ENCODE measurements at places on chromosomes 2 and 18.

GRCh38 chr18:22538426-22538825, 120.7 kb upstream of the CTAGE1 start:
- no peak for DNase-seq

DNA sequence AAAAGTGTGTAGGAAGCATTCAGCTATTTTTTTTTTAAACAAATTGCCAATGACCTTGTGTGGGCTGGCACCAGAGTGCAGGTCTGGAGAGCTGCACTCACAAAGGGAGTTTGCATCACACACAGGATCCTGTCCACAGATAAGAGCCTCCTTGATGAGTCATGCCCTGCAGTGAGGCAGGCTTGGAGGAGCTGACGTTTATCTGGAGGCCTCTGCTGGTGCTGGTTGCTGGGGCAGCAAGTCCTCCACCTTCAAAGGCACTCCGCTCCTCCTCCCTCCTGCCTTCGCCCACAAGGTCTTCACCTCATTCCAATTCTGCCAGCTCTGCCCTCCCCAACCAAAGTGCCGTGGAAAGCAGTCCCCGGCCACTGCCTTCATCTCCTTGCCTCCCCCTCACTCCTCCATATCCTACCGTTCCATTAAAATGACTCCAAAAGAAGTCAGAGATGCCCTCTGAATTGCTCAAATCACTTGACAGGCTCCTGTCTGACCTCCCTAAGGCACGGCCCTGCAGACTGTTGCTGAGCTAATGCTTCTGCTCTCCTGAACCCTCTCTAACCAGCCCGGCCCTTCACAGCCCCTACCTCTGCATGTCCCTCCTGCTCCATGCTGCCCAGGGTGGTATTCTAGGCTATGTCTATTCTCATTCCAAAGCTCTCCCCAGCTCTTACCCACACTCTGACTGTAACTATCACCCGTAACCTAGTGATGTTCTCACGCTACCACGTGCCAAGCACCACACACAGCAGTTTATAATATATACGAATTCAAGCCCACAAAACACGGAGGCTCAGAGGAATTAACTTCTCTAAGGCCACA, 30.9 kb downstream of the LONRF2 start:
- DNase-seq = peak; percentile 74

DNA sequence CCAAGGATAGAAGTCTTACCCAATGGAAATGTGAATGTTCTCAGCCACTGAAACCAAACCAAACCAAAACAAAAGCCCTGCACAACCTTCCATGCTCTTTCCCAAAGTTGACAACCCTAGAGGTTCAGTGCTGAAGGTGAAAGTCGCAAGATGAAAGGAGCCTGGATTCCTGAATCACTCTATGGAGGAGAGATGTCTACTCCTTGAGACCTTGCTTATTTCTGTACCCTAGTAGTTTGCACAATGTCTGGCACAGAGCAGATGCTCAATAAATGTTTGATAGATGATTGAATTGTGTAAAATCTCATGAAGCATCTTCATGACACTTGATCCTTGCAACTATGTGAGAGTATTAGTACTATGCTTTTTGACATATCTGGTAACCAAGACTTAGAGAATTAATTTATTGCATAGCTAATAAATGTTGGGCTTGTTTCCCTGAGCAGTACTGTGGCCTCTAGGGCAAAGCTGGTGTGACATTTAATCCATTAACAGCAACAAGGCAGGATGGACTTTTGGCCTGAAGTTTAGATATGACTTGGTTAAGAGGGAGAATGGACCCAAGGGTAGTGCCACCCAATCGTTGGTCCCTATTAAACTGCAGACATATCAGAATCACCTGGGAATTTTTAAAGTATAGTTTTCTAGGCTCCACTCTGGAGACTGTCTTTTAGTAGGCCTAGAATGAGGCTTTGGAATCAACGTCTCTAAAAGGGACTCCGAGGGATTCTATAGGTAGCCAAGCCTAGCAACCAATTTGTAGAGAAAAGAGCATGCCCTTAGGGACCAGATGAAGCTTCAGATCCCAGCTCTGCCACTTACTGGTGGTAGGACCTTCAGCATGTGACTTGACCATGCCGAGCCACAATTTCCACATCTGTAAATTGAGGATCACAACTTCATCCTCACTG, 145.9 kb downstream of the DDX1 start:
- DNase-seq = no peak

DNA sequence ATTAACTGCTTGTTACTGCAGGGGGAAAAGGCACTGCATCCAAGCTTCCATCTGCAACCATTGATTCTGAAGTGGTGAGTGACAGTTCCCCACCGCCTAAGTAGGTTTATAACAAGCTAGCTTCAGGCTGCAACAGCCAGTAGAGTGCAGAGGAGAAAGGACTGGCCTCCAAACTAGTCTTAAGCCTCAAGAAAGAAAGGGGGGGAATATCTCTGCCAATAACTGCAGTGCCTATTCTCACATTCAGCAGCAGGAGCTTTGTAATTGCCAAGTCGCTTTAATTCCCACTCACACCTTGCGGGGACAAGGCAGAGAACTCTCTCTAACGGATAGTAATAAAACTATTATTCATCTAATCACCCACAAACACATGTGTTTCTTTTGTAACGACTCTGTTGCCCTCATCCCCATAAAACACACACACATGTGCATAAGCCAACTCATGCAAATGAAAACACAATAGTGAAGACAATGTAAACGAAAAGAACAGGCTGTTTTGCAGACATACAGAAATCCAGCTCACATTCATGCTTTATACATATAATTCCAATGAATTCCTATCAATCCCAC, 1963.3 kb upstream of the PIK3C3 start:
- DNase-seq = no peak

DNA sequence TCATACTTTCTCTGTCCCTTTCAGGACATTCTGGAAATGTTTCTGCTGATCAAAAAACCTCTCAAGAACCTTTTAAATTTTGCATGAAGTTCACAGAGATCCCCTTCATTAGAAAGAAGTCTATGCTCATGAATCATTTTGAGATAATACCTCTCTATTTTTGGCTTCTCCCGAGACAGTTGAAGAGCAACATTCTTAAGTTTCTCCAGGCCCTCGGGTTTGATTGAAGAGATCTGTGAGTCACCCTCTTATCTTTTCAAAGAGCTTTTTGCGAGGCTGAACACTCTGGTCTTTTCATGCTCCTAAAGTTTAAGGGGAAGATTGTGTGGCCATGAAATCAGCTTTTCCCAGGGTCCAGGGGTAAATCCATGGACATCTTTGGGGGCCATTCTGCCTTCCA, 354.2 kb downstream of the FBXO15 start:
- no peak for DNase-seq

Data from CD4-positive, alpha-beta T cell treated with Interleukin-6 at 100 ng/mL for 8 hours (primary cell).